ENCODE measurements at places on chromosomes 1 and 21. TPM values are rescaled to one million over a fixed set of nuclear protein-coding genes. Genes with fewer than 3 reads are reported as not detected.

CELA2B gene
- total RNA-seq = not detected

CYP2J2 gene
- 0.57 TPM for total RNA-seq

KCNK2 gene
- total RNA-seq = 0.44 TPM

LRRC8B gene
- total RNA-seq = 33.2 TPM

TNFRSF25 gene
- 19.4 TPM for total RNA-seq

FCRL5 gene
- 1.1 TPM for total RNA-seq

GPBP1L1 gene
- 115 TPM for total RNA-seq

OR10T2 gene
- total RNA-seq = not detected

DNA sequence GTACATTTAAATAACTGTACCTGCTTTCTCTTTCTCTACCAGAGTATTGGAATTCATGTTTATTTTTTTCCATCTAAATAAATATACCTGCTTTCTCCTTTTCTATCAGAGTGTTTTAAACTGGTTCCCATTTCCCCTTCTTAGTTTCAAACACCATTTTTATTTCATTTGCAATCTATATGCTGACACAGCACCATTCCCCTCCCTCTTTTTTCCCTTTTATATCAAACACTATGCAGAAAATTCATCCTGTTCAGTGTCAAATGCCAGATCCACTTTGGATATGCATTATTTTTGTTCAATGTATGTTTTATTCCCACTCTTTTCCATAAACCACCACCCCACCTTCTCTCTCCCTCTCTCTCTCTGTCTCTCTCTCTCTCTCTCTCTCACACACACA lies 85.8 kb upstream of the ST6GALNAC5 start:
- no peaks in the 10 kb centered on the region for H3K4me1 ChIP-seq
- H3K4me3 ChIP-seq = no peak overlapping the region
- H3K27me3 ChIP-seq = no peaks in the 10 kb centered on the region
- DNase-seq = no peak
- H3K36me3 ChIP-seq = no peaks in the 10 kb centered on the region

GRCh38 chr1:27285274-27285660 lies 36.7 kb upstream of the TMEM222 start:
- no peak overlapping the region for H3K27ac ChIP-seq
- DNase-seq = no peak
- H3K4me1 ChIP-seq = no peaks in the 10 kb centered on the region
- H3K36me3 ChIP-seq = peaks cover 13% of the 10 kb centered on the region
- H3K27me3 ChIP-seq = no peaks in the 10 kb centered on the region

- no peak overlapping the region for H3K27ac ChIP-seq
- H3K36me3 ChIP-seq = no peaks in the 10 kb centered on the region
- peaks cover 4% of the 10 kb centered on the region for H3K27me3 ChIP-seq
- DNase-seq = no peak
- peaks cover 8% of the 10 kb centered on the region for H3K4me1 ChIP-seq
Measured at GRCh38 chr1:201504799-201505502, 2.0 kb downstream of the CSRP1 start.

DNA sequence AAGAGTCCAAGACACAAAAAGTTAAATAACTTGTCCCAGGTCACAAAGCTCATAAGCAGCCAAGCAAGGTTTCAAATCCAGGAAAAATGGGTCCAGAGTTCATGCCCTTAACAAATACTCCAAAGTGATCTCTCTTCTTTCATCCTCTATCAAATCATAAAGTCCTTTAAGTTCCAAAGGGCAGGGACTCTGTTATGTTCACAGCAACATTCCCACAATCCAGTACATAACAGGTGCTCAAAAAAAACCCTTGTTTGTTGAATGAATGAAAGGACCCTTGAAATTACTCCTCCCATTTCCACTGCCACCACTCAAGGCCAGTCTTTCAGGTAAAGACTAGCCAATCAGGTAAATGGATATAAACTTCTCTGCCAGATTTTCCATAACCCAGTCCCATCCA lies 2.7 kb downstream of the ABL2 start:
- H3K4me3 ChIP-seq = no peak overlapping the region
- no peak overlapping the region for H3K27ac ChIP-seq
- no peaks in the 10 kb centered on the region for H3K27me3 ChIP-seq
- peaks cover 21% of the 10 kb centered on the region for H3K36me3 ChIP-seq

DNA sequence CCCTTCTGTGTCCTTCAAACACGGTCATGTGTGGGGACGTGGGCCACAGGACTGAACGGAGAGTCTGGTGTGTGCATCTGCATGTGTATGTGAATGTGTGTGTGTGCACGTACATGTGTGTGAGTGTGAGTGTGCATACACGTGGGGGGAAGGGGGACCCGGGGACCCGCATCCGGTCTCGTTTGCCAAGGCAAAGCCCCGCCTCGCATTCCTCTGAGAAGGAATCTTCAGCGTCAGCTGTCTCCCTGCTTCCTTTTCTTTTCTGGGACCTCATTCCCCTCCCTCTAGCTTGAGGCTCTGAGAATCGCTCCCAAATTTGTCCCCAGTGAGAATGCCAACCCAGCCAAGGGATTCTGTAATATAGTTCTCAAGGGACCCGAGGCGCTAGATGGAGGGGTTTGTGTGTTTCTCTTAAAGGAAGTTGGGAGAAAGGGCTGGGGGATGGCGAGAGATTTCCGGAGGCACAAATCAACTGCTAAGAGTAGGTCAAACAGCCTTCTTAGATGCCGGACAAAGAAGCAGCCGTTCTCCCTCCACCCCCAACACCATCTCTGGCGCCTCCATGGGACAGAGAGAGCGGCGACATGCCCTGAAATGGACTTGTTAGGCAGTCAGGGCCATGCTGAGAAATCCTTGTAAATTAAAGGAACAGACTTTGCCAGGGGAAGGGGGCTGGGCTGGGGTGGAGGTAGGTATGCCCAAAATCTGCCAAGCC lies 6.6 kb downstream of the IFFO2 start:
- no peaks in the 10 kb centered on the region for H3K36me3 ChIP-seq
- no peaks in the 10 kb centered on the region for H3K27me3 ChIP-seq
- H3K4me1 ChIP-seq = peaks cover 8% of the 10 kb centered on the region
- no peak overlapping the region for H3K27ac ChIP-seq
- peak; percentile 68 for DNase-seq

- no peaks in the 10 kb centered on the region for H3K36me3 ChIP-seq
- no peaks in the 10 kb centered on the region for H3K27me3 ChIP-seq
- no peak for DNase-seq
- no peak overlapping the region for H3K27ac ChIP-seq
- peaks cover 11% of the 10 kb centered on the region for H3K4me1 ChIP-seq
- no peak overlapping the region for H3K4me3 ChIP-seq
Measured at GRCh38 chr1:67843331-67843730, 10.1 kb upstream of the GNG12 start.

DNA sequence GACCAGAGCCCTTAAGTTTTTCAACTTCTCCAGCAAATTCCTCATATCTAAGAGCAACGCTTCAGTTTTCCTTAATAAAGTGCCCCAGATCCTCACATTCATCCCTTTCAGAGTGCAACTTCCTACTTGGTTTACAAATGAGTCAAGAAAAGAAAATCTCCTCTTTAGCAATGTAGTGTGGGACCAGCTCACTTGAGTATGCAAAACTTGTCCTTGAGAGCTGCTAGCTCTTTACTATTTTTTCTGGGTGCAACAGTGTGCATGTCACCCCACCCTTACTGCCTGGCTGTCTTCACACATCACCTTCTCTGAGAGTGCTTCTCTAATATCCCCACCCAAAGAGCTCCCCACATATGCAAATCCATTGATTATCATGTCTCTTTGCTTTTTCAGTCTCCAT lies 203.1 kb upstream of the CAMK1G start:
- H3K4me1 ChIP-seq = peaks cover 20% of the 10 kb centered on the region
- no peak overlapping the region for H3K4me3 ChIP-seq
- no peak overlapping the region for H3K27ac ChIP-seq
- no peaks in the 10 kb centered on the region for H3K36me3 ChIP-seq

DNA sequence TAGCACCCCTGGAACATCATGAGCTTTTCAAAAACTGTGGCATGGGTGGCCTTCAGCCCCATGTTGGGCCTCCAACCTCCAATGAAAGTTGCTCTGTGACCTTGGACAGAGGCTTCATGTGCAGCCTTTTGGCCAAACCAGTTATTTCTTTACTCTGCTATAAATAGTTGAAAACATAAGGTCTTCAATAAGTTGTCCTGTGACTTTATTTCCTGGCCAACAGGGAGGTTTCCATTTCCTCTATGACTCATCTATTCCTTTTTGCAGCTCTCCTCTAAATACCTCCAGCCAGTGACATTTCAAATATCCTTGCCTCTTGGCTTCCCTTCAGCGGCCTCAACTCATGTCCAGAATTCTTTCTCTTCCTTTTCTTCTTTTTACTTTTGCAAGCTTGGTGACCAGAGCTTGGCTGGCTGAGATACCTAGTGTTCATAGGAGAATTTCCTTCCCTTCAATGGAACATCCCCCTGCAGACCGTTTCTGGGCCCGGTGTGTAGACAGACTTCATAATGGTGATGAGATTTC lies 22.7 kb upstream of the TRIM67 start:
- H3K4me1 ChIP-seq = no peaks in the 10 kb centered on the region
- H3K36me3 ChIP-seq = no peaks in the 10 kb centered on the region
- H3K27ac ChIP-seq = no peak overlapping the region
- no peak overlapping the region for H3K4me3 ChIP-seq
- no peaks in the 10 kb centered on the region for H3K27me3 ChIP-seq

GRCh38 chr1:205191622-205192021 lies 19.9 kb downstream of the DSTYK start:
- no peaks in the 10 kb centered on the region for H3K27me3 ChIP-seq
- DNase-seq = peak; percentile 39
- peak overlapping the region; percentile 16 for H3K4me3 ChIP-seq
- H3K4me1 ChIP-seq = peaks cover 21% of the 10 kb centered on the region
- no peak overlapping the region for H3K27ac ChIP-seq
- no peaks in the 10 kb centered on the region for H3K36me3 ChIP-seq

DNA sequence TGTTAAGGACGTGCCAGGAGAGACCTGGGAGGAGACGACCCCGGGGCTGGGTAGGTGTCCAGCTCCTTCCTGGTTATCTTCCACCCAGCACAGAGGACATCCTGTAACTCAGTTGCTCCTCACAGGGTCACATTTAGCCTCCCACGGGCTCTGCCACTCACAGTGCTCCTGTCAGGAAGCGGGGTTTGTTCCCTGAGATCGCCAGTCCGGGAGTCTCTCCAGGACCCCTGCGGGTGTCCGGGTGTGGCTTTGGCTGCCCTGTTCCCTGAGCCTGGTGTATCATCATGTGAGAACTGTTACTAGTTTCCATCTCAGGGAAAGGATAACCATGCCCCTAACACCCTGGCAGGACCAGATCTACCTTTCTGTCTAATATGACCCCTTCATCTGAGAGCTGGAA lies 158.2 kb upstream of the RUNX1 start:
- no peaks in the 10 kb centered on the region for H3K27me3 ChIP-seq
- H3K4me1 ChIP-seq = no peaks in the 10 kb centered on the region
- no peak overlapping the region for H3K4me3 ChIP-seq
- DNase-seq = no peak
- H3K36me3 ChIP-seq = no peaks in the 10 kb centered on the region

- H3K36me3 ChIP-seq = peaks cover 2% of the 10 kb centered on the region
- H3K4me3 ChIP-seq = peak overlapping the region; percentile 93
- peaks cover 6% of the 10 kb centered on the region for H3K4me1 ChIP-seq
- DNase-seq = no peak
Measured at GRCh38 chr1:40710581-40711315, 19.2 kb downstream of the NFYC start.

- H3K4me1 ChIP-seq = no peaks in the 10 kb centered on the region
- no peaks in the 10 kb centered on the region for H3K27me3 ChIP-seq
- H3K27ac ChIP-seq = no peak overlapping the region
- no peak overlapping the region for H3K4me3 ChIP-seq
- no peak for DNase-seq
- H3K36me3 ChIP-seq = no peaks in the 10 kb centered on the region
Measured at GRCh38 chr1:221315330-221315729, 426.6 kb downstream of the DUSP10 start.

DNA sequence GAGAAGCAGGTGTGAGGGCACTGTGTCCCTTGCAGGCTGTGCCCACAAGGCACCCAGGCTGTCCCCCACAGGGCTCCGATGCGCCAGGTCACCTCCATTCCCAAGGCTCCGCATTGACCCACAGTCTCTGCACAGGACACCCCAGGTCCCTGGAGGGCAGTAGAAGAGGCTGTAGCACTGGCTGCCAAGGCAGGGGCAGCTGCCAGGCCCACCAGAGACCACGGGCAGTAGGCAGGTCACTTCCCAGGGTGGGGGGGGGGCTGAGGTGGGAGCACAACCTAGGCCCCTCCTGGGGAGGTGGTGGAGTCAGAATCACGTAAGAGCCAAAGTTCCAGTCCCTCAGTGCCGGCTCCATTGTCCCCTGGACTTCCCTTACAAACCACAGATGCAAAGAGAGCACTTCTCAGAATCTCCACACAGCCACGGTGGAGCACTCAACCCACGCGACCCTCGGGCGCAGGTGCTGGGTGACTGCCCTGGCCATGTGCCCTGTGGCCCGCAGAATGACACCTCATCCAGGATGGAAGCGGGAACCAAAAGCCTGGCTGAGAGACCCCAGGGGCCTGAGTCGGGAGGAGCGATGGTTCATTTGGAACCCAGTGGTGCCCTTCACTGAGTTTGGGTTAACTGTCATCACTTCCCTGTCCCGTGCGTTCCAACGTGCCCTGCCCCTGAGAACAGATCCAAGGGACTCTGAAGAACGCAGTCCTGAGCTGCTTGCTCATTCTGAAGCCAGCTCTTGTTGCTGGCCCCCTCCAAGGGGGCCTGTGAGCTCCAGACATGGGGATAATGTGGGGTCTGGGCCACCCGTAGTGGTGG lies 69.7 kb upstream of the PDE9A start:
- H3K4me3 ChIP-seq = no peak overlapping the region
- H3K4me1 ChIP-seq = no peaks in the 10 kb centered on the region
- no peak for DNase-seq
- H3K36me3 ChIP-seq = peaks cover 2% of the 10 kb centered on the region
- H3K27me3 ChIP-seq = no peaks in the 10 kb centered on the region
- no peak overlapping the region for H3K27ac ChIP-seq

DNA sequence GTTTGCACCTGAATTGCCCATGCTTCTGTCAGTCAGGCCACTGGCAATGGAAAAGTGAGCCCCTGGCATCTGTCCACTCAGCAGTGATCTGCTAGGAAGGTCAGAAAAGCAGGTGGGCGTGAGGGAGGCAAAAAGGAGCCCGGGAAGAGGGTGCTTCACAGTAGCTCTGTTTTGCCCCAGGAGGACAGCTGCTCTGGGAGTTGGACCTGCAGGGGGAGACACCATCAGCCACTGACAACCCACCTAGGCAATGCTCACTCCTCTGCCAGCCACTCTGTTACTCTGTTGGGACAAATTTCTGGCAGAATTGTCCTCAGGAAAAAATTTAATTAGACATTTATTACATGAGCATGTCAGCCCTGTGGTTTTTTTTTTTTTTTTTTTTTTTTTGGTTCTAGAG lies 146.4 kb downstream of the LRIG2 start:
- no peaks in the 10 kb centered on the region for H3K4me1 ChIP-seq
- H3K4me3 ChIP-seq = no peak overlapping the region
- H3K27ac ChIP-seq = no peak overlapping the region
- H3K27me3 ChIP-seq = no peaks in the 10 kb centered on the region
- peak; percentile 65 for DNase-seq
- H3K36me3 ChIP-seq = peaks cover 4% of the 10 kb centered on the region
